Stimulated activated CD8-positive, alpha-beta memory T cell treated with anti-CD3 and anti-CD28 coated beads, Interleukin-2, amount 100 ng/mL, for 1 hour (primary cell): ENCODE measurements at places on chromosomes 16 and 17.

DNA sequence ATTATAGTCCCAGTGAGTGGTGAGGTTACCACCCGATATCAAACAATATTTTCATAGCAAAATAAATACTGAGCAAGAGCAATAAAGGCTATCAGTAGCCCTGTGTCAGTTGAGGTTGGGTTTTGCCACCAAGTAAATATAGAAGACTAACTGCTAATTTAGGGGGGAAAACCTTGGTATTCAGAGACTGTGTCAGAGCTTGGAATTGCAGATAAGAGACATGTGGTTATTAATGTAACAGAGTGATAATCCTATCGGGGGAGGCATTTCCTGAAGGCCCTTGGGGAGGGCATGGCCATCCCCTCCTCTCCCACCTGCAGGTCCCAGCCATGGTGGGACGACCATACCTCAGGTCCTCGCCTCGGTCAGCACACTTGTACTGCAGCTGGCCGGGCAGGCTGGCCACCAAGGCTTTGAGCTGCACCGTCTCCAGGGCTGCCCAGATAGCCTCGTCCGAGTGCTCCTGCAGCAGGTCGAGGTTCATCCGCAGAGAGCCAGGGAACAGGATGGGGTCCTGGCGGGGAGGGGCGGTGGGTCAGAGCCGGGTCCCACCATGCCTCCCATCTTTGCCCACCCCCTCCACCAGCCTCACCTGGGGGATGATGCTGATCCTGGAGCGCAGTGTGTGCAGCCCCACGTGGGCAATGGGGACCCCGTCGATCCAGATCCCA lies 68.9 kb downstream of the ABCC6 start:
- no peak for DNase-seq

DNA sequence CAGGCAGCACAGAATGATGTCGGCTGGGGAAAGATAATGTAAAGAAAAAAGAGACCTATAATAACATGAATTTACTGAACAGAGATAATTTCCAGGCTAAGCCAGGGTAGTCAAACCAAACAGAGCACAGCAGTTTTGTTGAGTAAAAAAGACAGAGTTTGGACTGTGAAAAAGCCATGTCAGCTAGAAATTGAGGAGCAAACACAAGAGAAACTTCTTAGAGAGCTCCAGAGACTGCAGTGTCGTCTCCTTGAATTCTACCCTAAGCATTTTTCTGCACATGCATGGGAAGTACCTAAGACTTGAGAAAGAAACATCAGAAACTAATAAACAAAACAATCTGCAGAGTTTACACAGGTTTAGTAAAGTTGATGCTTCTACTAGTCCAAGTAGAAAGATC lies 1098.8 kb upstream of the CDH8 start:
- no peak for DNase-seq

GRCh38 chr16:57471209-57471608 lies 8.7 kb downstream of the POLR2C start:
- DNase-seq, result no peak

DNA sequence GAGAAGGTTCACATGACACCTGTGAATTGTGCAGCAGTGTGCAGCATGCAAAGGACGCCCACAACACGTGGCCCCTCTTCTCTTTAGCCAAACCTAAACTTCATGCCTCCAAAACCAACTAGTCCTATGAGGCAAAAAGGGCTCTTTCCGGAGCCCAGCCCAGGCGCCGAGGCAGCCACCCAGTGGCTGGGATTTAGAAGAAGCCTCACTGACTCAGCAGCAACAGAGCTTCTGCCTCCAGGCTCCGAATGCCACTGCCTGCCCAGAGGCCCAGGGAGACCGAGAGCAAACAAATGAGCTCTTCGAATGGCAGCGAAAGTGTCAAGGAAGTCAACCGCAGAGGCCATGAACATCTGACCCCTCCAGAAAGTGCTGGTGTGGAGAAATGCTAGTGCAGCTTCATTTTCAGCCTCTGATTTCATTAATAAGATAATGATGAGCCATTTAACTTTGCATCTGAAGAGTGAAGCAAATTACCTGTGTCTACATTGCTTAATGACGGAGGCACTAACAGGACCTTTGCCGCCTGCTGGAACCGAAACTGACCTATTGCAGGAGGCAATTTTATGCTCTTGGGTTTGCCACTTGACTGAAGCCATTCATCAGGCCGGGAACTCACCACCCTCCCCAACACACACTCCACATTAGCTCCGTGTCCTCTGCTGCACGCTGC lies 157.7 kb upstream of the RPL38 start:
- DNase-seq, result no peak

GRCh38 chr17:46720408-46720807 lies 98.1 kb downstream of the WNT3 start:
- DNase-seq, result no peak

- DNase-seq, result peak; percentile 72
These were observed 6.6 kb downstream of the PHB1 start for GRCh38 chr17:49407981-49408501.

GRCh38 chr17:82400830-82401229 lies 17.3 kb upstream of the HEXD start:
- DNase-seq, result peak; percentile 16

- DNase-seq, result no peak
These were observed 14.5 kb downstream of the NGFR start for GRCh38 chr17:49509588-49509917.

DNA sequence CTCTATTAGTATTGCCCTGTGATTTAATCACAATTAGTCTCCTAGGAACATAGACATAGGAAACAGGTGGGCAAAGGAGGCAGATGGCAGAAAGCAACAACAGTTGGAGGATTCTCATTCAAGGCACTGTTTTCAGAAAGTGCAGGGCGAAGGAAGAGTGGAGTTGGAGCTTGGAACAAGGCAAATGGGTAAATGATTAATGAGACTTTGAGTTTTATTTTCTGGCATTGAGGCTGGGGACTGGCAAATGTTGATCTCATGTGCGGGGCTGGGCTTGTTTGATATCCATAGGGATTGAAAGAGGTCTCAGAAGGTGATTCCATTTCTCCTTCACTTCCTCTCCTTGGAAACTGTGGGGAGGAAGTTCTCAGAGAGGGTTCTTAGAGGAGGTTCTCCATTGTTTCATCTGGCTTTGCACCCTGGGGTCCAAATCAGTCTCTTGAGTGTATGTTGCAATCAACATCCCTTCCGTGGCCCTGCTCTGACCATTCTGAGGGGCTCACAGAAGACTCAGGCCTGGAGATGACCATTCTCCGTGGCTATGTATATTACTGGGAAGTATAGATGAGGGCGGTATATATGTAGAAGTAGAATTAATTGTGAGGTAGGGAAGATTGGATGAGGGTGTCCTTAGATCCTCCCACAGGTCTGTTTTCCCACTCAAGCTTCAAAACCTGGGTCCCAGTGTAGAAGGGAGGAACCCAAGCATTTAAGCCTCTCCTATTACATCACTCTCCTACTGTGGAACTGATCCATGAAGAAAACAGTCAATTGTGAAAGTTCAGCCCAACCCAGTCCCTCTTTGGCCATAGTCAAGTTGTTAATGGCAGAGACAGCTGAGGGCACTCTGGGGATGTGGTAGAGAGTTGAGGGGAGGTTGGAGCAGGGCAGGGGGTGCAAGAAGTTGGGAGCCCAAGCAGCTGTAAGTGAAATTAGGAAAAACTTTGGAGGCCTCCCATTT lies 36.5 kb upstream of the SRSF1 start:
- no peak for DNase-seq
